CD4-positive, alpha-beta T cell treated with Interleukin-10 for 1 hour (primary cell): ENCODE measurements at places on chromosomes 11 and 22.
A peak's percentile ranks its signal among the peaks of the same experiment; 100 is the strongest.

DNA sequence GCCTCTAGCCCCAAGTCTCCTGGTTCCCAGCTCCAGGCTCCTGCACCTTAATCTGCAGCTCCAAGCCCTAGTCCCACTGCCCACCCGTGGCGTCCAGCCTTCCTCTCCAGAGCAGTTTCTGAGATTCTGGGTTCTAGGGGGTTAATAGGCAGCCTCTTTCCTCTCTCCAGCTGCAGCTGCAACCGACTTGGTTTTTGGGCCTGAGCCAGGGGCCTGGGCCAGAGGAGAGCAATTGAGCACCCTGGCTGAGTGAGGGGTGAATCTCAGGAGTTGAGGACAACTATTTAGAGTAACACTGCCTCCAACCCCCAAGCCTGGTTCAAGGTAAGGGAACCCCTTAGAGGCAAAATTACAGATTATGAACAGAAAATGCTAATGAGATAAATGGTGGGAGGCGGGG is 9.0 kb upstream of the CHRM1 start:
- DNase-seq, result no peak

DNA sequence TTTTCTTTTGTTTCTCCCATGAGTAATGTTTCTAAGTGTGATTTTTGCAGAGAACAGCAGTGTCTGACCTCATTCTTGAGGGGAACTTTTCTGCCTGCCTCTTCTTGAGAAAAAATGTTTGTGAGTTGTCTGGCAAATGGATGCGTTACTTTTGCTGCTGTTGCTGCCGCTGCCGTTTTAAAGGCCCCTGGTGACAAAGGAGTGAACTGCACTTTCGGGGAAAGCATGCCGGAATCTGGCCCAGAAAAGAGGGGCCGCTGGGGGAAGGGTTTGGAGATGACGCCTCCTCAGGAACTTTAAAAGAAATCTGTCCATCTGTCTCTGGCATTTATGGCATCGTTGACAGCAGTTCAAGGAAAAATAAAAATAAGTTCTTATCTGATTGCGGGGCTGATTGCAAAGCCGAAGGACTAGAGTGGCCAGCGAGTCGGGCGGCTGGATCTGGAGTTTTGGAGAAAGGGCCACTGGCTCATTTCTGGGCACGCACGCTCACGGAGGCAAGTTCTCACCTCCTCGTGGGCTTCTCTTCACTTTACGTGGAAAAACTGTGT is 16.5 kb downstream of the ZBTB16 start:
- peak; percentile 61 for DNase-seq

GRCh38 chr11:27926981-27927481 is 180.9 kb downstream of the KIF18A start:
- DNase-seq, result no peak

GRCh38 chr11:14519597-14519916 is 629 bp downstream of the PSMA1 start:
- no peak for DNase-seq

- no peak for DNase-seq
Observed at GRCh38 chr22:30591191-30591587, 521 bp downstream of the PES1 start.

DNA sequence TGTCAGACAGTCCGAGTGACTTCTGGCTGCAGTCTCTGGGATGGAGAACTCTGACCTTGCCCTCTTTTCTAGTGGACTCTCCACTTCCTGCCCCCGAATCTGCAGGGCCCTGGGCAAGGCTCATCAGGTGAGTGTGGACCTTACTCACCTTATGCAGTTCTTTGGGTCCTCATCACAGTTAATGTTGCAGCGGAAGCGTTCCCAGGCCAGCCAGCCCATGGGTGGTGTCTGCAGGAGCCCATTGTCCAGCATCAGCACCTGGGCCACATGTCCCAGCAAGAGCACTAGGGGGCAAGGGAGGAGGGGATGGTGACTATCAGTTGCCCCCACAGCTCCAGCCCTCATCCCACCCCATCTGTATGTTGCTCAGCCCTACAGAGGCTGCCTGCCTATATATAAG is 2.3 kb downstream of the NAGA start:
- no peak for DNase-seq
